ENCODE measurements at places on chromosomes 1 and 21.

GRCh38 chr1:205492201-205492667 lies 12.2 kb upstream of the CDK18 start:
- DNase-seq, result no peak

- no peak for DNase-seq
These were observed 21.2 kb upstream of the PLA2G2C start for GRCh38 chr1:20207546-20207945.

DNA sequence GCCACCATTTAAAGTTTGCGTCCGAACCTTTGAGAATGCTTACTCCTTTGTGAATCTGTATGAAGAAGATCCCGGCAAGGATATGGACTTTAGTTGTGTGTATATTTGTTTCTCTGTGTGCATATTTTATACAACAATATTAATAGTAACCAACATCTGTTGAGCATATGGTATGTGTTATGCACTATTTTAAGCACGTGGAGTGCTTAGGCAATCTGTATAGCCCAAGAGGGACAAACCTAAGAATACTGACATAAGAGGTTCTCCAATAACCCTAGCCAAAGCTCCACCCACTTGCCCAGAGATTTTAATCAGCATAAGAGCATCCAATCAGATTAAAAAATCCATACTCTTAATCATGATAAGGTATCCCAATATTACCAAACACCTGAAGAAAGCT lies 92.7 kb downstream of the MAB21L3 start:
- DNase-seq, result no peak

- no peak for DNase-seq
These were observed 30.5 kb upstream of the KIF26B start for GRCh38 chr1:245124241-245124640.

DNA sequence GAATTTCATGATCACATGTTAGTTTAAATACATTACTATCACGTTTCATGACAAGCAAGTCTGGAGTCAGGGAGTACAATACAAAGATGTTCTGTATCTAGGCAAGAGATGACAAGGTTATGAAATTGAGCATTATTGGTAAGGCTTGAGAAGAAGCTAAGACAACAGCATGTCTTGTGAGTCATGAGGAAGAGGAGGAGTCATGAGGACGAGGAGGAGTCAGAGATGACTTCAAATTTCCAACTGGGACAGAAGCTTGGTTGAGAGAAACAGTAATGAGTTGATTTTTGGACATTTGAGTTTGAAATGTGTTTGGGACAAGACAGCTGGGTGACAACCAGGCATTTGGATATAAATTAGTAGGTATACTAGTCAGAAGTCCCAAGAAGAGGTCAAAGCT lies 4.3 kb upstream of the UBE2U start:
- no peak for DNase-seq

All from progenitor cell of endocrine pancreas (in vitro differentiated cells).